NCI-H226 (cell line): ENCODE measurements at places on chromosomes 11 and 22.

DNA sequence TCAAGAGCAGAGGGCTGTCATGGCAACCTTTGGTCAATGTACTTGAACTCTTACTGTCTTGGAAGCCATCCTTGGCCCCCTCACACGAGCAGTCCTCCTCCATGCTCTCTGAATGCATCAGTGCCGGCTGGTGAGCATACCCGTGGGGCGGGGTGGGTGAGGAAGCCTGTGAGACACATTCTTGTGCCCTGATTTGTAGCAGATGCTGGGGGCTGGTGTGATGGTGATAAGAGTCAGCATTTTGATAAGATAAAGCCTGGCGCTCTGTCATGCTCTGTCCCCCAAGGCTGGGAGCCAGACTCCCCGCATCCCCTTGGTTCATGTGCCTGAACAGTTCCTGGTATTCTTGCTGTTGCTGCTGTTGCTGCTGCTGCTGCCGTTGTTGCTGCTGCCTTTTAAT lies 20.5 kb upstream of the APOA1 start:
- DNase-seq, result peak; percentile 97

GRCh38 chr22:39894554-39895092 lies 1.1 kb upstream of the ENTHD1 start:
- no peak for DNase-seq

- peak; percentile 33 for DNase-seq
These were observed 34.4 kb upstream of the HEPHL1 start for GRCh38 chr11:93986716-93987115.

- no peak for DNase-seq
These were observed 444.9 kb downstream of the TBC1D22A start for GRCh38 chr22:47207387-47207786.

DNA sequence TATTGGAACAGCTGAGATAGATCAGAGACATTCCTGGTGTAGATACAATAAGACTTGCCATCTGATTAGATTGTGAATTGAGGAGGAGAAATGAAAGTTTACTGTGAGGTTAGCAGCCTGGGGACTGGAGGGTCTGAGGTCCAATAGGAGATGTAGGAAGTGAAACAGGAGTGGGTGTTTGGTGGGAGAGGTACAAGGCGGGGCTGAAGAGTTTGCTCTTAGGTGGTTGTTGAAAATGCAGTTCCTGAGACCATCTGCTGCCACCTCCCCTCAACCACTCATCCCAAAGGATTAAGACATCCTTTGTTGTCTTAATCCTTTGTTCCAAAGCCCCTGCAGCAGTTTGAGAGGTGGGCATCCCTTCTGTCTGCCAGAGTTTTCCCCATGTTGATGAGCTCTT lies 14.8 kb downstream of the PIWIL4 start:
- DNase-seq, result no peak

DNA sequence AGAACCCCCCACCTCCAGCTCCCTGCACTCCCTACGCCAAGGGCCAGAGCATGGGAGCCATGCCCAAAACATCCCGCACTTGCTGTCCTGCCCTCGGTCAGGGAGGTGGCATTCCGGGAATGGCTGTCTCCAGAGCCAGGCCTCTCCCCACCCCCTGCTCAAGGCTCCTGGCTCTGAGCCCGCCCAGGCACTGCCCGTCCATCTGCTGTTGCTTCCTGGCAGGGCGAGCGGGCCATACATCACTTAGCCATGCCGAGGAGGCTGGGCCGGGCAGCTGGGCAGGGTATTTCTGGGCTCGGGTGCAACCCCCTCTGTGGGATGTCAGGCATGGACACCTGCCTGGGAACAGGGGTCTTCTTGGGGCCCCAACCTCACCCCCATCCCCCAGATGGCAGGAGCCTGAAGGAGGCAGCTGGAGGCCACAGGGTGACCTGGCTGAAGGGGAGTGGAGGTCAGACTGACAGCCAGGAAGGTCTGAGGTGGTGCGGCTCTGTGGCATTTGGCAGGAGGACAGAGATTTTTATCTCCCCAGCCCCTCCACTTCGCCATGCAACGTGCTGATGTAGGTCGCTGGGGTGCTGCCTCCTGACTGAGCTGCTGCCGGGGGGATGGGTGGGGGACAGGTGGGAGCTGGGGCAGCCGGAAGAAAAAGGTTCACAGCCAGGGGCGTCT lies 8.7 kb upstream of the CABP7 start:
- no peak for DNase-seq
